ENCODE measurements at places on chromosomes 5 and 9.

GRCh38 chr9:72894342-72894741 is 58.5 kb downstream of the ALDH1A1 start:
- DNase-seq = no peak

DNA sequence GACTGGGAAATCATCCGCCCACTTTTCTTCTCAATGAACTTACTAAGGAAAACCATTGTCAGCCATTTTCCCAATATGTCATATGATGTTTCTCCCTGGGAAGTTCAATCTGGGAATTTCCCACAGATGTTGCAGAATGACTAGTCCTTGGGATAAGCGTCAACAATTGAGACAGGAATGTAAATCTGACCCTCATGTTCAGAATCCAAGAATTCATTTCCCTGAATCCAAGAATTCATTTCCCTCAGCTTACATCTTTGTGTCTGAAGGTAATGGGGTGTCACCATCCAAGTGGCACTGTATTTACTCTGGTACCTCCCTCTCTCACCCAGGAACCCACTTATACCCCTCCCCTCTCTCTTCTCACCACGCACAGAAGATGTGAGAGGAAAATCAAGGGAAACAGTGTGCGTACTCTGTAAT is 7.4 kb downstream of the KLF9 start:
- DNase-seq = no peak

DNA sequence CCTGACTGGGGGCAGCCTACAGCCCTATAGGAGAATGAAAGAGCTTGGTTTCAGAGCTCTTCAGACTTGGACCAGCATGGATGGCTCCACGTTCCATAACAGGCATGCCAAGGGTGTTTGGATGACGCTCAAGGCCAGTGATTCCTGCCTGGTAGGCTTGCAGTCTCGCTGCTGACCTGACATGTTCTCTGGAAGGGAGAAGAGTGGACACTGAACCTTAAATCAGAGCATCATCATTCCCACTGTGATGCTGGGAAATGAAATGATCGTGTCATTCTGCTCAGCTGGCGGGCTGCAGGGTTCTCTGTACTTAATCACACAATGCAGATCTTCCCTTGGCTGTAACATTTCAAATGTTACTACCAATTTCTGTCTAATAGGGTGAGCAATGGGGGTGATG is 57.0 kb downstream of the CFAP90 start:
- no peak for DNase-seq

DNA sequence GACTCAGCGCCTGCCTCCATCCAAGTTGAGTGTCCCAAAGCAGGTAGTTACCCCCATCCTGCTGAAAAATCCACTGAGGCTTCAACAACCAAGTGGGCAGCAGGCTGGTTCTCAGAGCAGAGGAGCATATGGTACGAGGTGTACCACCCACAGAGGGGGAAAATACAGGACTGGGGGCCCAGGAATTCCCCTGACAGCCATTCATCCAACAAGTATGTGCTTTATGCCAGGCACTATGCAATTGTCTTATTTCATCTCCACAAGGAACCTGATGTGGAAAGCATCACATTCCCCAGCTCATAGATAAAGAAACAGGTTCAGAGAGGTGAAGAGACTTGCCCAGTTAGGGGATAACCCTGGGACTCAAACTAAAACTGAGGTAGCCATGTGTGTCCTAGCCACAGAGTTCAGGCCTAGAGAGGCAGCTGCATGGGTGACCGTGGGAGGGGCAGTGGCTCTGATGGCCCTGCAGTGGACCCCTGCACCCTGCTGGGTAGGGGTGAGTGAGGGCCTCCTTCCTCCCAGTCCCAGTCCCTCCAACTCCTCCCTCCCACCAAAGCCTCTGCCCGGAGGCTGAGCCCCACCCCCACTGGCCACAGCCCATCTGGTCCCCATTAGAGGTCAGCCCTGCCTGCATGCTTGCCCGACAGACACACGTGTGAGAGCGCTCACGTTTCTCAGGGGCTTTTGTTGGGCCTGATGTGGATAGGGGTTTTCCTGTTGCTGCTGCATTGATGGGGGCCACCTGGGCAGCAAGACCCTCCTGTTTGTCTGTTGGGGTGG is 11.5 kb downstream of the PDLIM4 start:
- DNase-seq = no peak

GRCh38 chr9:89366711-89367110 is 48.4 kb downstream of the SECISBP2 start:
- DNase-seq = no peak

- DNase-seq = no peak
Observed at GRCh38 chr9:70156729-70157128, 102.0 kb upstream of the SMC5 start.

DNA sequence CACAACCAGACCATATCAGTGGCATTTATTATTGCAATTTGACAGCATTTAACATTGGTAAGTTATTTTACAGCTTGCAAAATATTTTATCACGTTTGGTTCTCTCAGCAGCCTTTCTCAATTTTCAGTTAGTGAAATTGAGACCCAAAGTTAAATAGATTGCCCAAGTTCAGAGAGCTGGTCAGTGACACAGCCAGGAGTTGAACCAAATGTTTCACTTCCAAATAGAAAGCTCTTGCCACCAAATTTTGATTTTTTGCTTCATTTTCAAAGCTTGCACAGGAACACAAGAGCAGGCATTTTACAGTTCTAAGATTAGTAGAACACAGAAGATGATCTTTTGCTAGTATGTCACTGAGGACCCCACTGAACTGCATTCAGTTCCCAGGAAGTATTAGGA is 271.5 kb upstream of the C9orf72 start:
- no peak for DNase-seq

- no peak for DNase-seq
Observed at GRCh38 chr5:119370486-119370885, 14.7 kb downstream of the TNFAIP8 start.

DNA sequence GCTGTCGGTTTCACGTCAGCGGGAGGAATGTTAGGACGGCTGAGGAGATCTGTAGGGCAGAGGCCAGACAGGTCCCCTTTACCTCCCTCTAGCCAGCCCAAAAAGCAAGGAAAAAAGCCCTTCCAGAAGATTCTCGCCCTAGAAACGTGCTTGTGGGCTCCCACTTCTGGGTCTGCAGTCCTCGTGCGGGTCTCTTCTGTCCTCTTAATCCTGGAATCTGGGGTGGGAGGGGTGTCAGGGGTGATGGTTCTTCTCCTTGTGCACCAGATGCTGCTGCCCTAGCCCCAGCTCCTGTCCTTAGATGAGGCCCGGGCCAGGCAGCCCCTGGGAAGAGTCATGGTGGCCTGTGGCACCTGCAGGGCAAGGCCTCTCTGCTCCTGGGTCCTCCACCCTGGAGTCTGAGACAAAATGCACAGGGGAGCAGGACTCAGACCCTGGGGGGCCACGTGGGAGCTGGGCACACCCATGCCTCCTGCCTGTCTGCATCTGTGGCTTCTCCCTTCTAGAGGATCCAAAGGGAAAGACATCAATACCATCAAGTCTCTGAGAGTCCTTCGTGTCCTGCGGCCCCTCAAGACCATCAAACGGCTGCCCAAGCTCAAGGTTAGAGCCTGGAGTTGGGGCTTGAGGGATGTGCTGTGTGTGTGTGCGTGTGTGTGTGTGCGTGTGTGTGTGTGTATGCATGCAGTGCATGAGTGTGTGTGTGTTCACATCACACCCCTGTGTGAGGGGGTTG is 174.2 kb downstream of the CACNA1B start:
- no peak for DNase-seq

GRCh38 chr5:157538311-157538710 is 37.3 kb downstream of the ADAM19 start:
- DNase-seq = no peak

DNA sequence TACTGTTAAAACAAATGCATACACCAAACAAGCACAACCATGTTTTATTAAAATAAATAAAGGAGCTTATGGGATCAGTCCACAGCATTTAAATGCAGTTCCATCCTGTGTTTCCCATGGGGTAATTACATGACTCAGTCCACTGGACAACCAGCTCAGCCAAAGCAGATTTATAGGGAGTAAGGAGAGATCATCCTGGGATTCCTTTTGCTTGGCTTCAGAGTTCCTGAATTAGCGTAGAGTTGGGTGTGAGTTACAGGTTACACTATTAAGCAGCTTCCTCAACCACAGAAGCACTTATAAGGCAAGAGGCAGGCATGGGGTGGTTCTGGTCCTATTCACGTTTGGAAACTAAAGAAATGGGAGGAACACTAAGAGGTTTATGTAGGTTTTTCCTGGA is 381.1 kb upstream of the ACTBL2 start:
- DNase-seq = no peak

GRCh38 chr9:35741740-35742139 is 7.3 kb downstream of the GBA2 start:
- no peak for DNase-seq

GRCh38 chr5:20360263-20360662 is 372.3 kb upstream of the CDH18 start:
- DNase-seq = no peak

- no peak for DNase-seq
Observed at GRCh38 chr5:24167806-24168205, 477.0 kb downstream of the CDH10 start.

DNA sequence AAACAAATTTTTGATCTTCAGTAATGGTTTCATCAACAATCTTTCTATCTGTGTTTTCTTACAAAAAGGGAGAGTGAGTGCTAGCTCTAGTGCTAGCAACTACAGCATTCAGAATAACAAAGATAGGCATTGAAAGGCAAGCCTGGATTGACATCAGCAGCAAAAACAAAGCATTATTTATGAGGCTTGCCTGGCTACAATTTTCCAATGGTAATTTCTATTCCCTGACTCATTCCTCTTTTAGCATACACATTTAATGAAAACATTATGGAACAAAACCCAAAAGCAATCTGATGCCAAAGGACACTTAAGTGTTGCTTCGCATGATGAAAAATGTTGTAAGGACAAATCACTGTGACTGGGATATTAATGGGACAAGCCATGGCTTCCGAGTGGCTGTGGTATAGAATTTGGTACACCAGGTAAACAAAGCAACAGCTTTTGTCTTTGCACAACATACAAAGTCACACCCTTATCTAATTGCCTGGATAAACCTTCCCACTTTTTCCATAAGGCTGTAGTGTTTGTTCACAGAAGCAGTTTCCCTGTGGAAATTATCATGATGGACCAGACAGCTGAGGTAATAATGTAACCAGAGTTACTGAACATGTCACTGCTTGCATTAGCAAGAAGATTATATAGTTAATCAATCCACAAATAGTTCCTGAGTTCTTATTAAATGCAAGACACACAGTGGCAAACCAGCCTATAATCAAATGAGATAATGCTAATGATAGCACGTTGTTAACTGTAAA is 179.8 kb upstream of the EDIL3 start:
- DNase-seq = no peak

GRCh38 chr5:68260467-68260866 is 44.9 kb downstream of the PIK3R1 start:
- no peak for DNase-seq

GRCh38 chr9:136567651-136568287 is 21.9 kb upstream of the NOTCH1 start:
- no peak for DNase-seq

DNA sequence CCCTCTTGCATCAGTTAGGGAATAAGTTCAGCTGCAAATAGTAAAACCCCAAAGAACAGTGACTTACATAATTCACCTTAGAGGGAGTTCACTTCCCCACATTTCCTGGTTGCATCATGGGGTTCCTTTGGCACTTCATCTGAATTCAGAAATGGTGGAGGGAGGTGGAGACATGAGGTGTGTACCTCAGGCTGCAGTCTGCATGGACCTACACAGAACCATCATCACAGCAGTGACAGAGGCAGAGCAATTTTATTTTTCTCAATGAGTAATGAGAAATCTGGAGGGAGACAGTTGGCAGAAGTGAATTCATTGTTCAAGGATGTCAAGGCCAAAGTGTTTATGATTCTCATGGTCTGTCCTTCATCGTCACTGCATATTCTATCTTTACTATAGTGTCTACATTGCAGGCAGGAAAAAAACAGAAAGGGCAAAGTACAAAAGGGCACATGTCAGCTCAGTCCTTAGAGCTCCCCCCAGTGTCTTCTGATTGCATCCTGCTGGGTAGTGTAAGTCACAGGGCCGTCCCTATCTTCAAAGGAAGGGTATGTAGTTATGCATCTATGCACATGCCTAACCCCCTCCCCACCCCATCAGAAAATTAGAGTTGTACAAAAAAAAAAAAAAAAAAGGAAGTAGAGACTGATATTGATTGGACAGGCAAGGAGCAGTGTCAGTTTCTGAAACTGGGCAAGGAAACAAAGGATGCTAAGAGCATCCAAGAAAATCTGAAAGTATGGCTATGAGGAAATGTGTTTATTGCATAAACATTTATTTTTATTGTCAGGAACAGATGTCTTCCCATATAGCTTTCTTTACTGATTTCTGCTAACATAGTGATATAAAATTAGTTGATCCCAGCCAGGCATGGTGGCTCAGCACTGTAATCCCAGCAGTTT is 132.7 kb upstream of the APC start:
- DNase-seq = no peak

DNA sequence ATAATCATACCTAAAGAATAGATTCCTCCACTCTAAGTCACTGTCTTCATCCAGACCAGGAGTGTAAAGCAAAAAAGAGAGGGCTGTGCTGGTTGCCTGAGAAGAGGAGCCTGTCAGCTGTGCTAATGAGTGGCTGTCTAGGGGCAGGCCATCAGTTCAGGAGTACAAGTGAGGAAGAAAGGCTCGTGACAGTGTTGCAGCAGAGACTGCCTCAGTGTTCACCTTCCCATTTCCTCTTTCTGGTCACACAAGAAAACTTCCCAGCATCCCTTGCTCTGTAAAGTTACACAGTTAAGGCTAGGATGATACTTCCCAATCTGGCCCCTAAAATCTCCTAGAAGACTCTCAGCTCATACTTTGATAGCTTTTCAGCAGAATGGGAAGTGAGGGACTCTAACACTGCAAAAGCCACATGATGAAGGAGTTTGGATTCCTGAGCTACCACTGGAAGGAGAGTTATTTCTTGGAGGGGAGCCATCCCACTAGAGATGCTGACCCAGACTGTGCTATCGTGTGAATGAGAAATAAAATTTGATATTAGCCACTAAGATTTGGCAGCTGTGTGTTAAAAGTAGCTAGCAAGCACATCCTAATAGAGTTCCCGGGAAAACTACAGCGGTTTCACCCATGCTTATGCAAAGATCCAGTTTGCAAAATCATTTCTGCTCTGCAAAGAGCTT is 67.1 kb downstream of the ADAMTS12 start:
- DNase-seq = no peak

DNA sequence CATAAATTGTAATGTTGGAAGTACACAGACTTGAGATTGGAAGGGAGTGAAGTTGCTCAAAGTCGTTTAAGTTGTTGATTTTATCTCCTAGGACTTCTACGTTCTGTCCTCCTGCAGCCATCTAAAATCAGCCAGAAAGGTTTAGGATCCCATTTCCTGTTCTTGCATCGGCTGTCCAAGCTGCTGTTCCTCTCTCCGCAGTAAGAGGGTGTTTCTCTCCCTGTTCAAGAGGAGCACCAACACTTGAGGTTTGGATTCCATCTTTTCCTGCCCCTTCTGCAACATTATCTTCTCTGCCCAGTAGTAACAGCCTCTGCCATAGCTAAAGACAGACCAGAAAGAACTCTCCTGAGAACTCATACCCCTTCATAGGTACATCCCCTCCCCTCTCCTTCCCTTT is 373.4 kb downstream of the GADD45G start:
- DNase-seq = no peak

DNA sequence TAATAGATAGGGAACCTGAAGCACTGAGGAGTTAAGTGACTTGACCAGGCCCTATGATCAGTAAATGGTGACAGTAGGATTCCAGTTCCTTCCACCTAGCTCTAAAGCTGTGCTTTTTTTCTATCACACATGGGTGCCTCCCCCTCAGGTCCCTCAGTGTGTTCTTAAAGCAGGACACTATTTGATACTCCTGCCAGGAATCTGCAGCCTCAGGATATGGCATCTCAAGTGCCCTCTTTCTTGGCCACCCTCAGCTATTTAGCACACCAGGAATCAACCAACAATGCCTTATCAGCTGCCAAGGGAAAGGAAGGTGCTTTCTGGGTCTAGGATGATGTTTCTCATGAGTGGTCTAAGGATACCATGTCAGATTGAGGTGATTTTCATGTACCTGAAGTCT is 49.1 kb downstream of the MACROH2A1 start:
- DNase-seq = no peak

All from stimulated activated CD4-positive, alpha-beta T cell treated with anti-CD3 and anti-CD28 coated beads, Interleukin-1b, Interleukin-23, amount 100 ng/mL, for 1 hour (primary cell).